SK-N-DZ (cell line): ENCODE measurements at places on chromosomes 2 and 18.

- no peak for DNase-seq
Measured at GRCh38 chr2:239371726-239372686, 28.8 kb downstream of the HDAC4 start.

DNA sequence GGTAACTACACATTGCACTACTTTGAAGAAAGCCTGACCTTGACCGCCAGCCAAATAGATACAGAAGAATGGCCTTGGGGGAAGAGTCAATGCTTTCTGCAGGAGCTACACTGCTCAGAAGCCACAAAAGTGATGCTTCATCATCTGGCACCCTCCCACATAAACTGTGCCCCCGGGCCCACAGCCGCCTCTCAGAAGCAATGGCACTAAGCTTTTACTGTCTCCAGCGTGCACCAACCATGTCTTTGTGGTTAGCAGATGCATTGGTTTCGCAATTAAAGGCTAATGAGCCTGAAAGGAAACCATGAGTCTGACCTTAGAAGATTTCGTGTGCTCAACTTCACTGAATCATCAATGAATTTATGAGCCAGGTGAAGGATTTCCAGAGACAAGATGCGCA is 209.4 kb upstream of the TRIB2 start:
- DNase-seq: no peak

GRCh38 chr2:9919512-9919911 is 32.0 kb upstream of the GRHL1 start:
- DNase-seq: no peak

- no peak for DNase-seq
Measured at GRCh38 chr18:39105104-39105503, 1539.5 kb upstream of the CELF4 start.
